ENCODE measurements at places on chromosomes 2 and 18. TPM values are rescaled to one million over a fixed set of nuclear protein-coding genes. Genes with fewer than 3 reads are reported as not detected.

DNA sequence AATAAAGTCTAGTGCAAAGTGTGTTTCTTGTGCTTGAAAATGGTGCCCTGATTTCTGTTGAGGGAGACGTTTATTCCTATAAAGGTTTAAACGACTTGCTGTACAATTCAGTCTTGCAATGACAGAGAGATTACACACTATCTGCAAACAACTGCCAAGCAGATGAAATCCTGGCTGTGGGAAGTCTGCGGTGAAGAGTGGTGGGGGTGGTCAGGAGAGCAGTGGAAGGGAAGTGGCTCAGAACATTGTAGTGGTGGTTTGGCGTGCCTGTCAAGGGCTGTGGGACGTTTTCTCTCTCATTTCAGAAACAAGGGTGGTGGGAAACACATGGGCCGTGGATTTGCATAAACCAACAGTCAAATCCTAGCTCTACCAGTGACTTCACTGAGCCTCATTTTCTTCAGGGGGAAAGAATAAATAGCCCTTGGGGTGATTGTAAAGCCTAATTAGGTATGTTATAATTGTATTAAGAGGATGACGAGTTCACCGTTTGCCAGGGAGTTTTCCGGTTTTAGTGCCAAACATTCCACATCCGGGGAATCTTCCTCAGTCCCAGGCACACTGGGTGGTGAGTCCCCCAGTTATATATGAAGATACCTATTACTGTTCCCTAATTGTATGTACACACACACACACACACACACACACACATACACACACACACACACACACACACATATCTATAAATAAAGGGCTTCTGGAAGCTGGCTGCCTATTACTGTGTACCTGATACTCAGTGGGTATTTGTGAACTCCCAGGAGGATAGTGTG, 115.0 kb downstream of the SPTBN1 start:
- DNase-seq: no peak

GRCh38 chr2:217121565-217121964, 261.7 kb upstream of the TNP1 start:
- DNase-seq: no peak

DNA sequence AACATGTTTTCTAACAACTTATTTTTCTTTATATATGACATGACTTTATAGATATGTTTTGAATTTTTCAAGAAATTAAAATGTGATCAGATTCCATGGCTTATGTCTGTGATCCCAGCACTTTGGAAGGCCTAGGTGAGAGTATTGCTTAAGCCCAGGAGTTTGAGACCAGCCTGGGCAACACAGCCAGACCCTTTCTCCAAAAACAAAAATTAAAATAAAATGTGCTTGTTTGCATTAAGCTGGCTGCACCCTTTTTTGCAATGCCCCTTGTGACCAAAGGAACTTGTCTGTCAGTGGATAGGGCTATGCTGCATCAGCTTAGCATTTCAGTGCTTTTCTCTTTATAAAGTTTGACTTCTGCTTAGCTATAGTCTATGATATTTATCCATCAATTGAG, 2.3 kb upstream of the INO80D start:
- DNase-seq: no peak

DNA sequence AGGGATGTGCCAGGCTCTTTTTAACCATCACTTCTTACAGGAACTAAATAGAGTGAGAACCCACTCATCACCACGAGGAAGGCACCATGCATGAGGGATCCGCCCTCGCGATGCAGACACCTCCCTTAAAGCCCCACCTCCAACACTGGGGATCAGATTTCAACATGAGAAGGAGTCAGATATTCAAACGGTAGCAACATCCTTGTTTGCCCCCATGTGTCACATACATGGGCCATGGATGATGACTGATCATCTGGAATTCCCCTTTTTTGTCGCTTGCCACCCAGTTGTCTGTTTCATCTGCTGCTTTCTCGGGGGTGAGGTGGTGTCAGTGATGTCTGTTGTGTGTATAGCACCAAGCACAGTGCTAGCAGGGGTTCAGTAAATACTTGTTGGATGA, 57.9 kb downstream of the NCK2 start:
- DNase-seq: no peak

DNA sequence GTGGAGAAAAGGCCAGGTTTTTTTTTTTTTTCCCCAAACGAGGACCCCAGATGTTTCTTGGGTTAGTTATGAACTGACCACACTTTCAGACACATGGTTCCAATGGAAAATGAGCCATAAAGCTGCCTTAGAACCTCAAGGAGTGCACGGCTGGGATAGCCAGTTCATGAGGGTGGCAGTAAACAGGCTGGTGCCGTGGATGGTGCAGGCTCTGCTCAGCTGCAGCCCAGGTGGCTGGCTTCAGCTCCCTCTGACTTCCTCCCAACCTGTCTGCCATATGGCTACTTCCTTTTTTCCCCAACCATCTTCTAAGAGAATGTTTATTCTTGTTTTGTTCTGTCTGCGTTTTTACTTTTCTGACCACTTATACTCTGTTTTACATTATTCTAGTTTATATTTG, 109.8 kb upstream of the LMAN1 start:
- DNase-seq: no peak

DNA sequence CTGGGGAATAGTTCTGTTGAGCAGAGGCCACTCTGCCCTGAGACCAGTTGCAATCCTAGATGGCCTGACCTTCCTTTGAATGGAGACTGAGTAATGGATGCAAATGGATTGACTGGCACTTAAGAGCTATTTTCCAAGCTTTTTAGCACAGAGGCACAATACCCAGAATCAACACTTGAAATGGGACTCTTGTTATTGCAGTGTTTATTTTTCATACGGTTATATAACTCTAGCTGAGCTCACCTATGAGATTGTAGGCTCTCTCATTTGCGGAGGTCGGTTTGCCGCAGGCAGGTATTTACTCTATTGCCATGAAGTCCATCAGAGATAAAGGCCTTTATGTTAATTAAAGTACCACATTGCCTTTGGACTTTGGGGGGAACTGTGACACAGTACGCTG, 422.3 kb upstream of the CELF4 start:
- DNase-seq: no peak

- DNase-seq: no peak
Observed at GRCh38 chr2:191262436-191262835, 17.2 kb downstream of the MYO1B start.

GRCh38 chr18:56146565-56146964, 491.8 kb downstream of the TXNL1 start:
- DNase-seq: no peak

- no peak for DNase-seq
Observed at GRCh38 chr2:8421658-8422449, 260.0 kb upstream of the ID2 start.

DNA sequence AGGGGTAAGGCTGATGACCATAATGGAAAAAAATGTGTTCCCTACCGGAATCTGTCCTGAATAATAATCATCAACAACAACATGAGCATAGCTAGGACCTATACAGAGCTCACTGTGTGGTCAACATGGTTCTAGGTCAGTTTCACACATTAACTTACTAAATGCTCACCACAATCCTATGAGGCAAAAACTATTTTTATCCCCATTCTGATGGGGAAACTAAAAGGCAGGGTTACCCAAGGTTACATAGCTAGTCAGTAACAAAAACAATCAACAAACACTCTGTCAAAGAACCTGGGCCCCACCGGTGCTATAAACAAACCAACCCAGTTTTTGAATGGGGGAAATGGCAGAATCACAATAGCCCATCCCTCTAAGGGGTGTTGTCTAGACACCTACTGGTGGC, 40.1 kb downstream of the AOX1 start:
- DNase-seq: no peak

- DNase-seq: no peak
Observed at GRCh38 chr2:96225016-96225533, 16.4 kb upstream of the STARD7 start.

The CHRNG gene
- 1.4 TPM for polyA plus RNA-seq

The ANKRD30BL gene
- polyA plus RNA-seq: 1.4 TPM

The PDE11A gene
- polyA plus RNA-seq: 4.6 TPM

The NOSTRIN gene
- 44.2 TPM for polyA plus RNA-seq

The MC2R gene
- polyA plus RNA-seq: 0.25 TPM

The SPDYA gene
- 1.0 TPM for polyA plus RNA-seq
